Colonic mucosa (tissue), 4 donors: ENCODE measurements at places on chromosomes 5 and 9. TPM values are rescaled to one million over a fixed set of nuclear protein-coding genes. Genes with fewer than 3 reads are reported as not detected.

GRCh38 chr9:119775410-119775809 is 406.2 kb upstream of the BRINP1 start:
- no peak for DNase-seq

GRCh38 chr9:116717150-116717549 is 30.0 kb downstream of the TRIM32 start:
- DNase-seq = no peak

GRCh38 chr5:73921741-73922140 is 295.7 kb downstream of the ARHGEF28 start:
- no peak for DNase-seq

DNA sequence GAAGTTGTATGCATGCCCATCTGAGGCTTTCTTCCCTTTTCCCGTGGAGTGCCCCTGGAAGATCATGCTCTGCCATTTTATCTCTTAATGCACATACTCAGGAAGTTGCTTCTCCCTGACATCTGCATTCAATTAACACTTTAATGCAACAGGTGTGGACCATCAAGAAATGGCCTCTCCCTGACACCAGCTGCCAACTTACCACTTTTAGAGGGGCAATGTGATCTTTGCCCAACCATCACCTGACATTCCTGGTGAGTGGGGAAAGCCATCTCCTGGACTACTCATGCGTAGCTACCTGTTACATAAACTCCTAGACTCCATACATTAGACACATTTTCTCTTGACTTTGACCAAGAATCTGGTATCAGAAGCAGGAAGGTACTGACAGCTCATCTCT is 1450.4 kb upstream of the CDH9 start:
- DNase-seq = no peak

DNA sequence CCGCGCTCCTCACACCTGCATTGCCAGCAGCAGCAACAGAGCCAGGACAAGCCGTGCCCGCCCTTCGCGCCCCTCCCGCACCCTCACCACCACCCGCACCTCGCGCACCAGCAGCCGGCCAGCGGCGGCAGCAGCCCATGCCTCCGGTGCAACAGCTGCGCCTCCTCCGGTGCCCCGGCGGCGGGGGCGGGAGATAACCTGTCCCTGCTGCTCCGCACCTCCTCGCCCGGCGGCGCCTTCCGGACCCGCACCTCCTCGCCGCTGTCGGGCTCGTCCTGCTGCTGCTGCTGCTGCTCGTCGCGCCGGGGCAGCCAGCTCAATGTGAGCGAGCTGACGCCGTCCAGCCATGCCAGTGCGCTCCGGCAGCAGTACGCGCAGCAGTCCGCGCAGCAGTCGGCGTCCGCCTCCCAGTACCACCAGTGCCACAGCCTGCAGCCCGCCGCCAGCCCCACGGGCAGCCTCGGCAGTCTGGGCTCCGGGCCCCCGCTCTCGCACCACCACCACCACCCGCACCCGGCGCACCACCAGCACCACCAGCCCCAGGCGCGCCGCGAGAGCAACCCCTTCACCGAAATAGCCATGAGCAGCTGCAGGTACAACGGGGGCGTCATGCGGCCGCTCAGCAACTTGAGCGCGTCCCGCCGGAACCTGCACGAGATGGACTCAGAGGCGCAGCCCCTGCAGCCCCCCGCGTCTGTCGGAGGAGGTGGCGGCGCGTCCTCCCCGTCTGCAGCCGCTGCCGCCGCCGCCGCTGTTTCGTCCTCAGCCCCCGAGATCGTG is 517 bp downstream of the KCNN2 start:
- DNase-seq = no peak

NEURL1B gene
- total RNA-seq = 99.9 TPM
